ENCODE measurements at places on chromosomes 13 and 19.

- no peak for DNase-seq
Observed at GRCh38 chr13:77595166-77595810, 59.8 kb downstream of the SCEL start.

GRCh38 chr13:112617754-112618375 lies 29.9 kb upstream of the TUBGCP3 start:
- no peak for DNase-seq

GRCh38 chr13:112572366-112572765 lies 15.6 kb downstream of the TUBGCP3 start:
- DNase-seq: no peak

DNA sequence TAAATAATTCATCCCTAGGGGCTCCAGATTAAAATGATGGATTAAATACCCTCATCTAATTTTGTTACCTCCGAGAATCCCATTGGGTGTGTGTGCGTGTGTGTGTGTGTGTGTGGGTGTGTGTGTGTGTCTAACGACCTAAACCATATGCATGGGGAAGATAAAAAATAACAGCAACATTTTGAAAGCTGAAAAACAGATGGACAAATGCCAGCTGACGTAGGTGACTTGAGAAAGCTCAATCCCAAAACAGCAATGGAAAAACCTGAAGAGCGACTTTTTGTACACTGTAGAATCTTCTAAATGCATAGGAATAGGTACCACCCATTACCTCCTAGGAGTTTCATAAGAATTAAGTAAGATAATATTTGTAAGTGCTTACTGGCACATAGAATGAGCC lies 8.7 kb upstream of the RPL21 start:
- no peak for DNase-seq

GRCh38 chr19:39865953-39866352 lies 19.8 kb upstream of the FBL start:
- DNase-seq: no peak

DNA sequence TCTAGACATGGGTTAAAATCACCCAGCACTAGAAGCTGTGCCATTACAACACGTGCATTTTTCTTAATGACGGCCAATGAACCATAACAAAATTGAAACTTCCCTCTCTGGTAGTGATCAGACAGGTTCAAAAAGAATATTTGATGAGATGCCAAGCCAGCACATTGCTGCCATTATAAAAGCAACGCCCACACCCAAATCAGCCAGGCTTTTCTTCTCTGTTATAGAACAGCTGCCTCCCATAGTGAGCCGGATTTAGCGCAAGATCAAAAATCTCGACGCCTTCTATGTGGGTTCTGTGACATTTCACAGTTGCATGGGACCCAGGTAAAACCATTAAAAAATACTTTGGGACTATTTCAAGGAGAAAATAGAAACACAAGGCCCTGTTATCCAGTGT lies 1158.0 kb downstream of the EFNB2 start:
- DNase-seq: no peak

Measured in immature natural killer cell (primary cell).